CD14-positive monocyte (primary cell): ENCODE measurements at places on chromosomes 7 and 10.

GRCh38 chr7:148556892-148557291 is 33.7 kb upstream of the C7orf33 start:
- DNase-seq: no peak

- DNase-seq: no peak
Measured at GRCh38 chr7:28440055-28440601, 27.8 kb downstream of the CREB5 start.

DNA sequence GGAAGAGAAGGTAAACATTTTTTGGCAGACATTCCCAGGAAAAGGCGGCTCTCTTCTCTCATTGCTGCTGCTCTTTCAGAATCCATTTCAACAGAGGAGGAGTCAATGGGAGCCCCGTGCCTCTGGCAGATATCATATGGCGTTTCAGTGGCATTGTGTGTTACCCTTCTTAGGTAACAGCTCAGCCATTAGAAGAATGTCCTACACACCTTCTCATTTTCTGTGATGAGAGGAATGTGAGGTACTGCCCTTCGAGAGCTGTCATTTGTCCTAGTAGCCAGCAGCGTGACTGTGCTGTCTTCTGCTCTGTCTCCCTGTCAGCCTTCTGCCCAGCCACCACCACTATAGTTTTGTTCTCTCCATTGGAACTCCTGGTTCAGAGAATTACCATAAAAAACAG is 102.4 kb downstream of the EGFR start:
- no peak for DNase-seq

- DNase-seq: no peak
Measured at GRCh38 chr7:6020371-6021286, 10.5 kb upstream of the ANKRD61 start.

- peak; percentile 48 for DNase-seq
Measured at GRCh38 chr10:72088889-72089575, 681 bp upstream of the SPOCK2 start.

DNA sequence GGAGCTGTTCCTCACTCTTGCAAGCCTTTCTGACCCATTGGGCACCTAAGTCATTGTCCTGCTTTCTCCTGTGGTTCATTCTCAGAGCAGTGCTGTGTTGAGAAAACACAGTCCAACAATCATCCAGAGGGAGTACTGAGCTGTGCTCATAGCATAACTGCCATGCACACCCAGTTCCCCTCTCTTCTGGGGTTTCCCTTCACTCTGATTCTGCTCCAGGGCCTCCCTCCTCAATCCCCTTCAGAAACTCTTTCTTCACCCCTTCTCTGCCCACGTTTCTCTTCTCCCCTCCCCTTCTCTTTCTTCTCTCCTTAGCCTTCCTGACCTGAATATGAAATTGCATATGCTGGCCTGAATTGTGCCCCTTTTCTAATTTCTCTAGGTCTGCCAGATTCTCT is 155.8 kb downstream of the AOAH start:
- DNase-seq: no peak

DNA sequence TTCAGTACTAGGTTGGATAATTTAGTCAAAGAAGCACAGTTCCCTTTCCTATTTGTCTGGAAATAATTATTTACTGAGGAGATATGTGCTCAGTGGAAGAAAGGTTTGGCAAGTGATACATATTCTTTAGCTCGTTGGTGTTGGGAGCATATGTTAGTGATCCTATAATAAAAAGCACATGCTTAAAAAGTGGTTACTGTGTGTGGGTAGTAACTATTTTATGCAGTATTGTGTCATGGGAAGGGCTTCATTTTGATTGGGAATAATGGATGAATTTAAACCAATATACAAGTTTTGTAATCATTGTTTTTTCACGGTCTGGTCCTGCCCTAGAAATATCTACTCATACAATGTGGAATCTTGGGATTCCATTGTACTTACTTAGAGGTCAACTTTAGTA is 188.7 kb upstream of the PPP1R3A start:
- no peak for DNase-seq

- no peak for DNase-seq
Measured at GRCh38 chr10:37436357-37436756, 311.0 kb downstream of the ANKRD30A start.

- DNase-seq: no peak
Measured at GRCh38 chr10:3538656-3539531, 246.1 kb downstream of the KLF6 start.

- DNase-seq: no peak
Measured at GRCh38 chr10:122404576-122404975, 30.1 kb downstream of the PLEKHA1 start.

GRCh38 chr10:22774102-22774501 is 59.7 kb upstream of the PIP4K2A start:
- no peak for DNase-seq

- peak; percentile 65 for DNase-seq
Measured at GRCh38 chr7:135150072-135150782, 2.4 kb downstream of the TMEM140 start.

DNA sequence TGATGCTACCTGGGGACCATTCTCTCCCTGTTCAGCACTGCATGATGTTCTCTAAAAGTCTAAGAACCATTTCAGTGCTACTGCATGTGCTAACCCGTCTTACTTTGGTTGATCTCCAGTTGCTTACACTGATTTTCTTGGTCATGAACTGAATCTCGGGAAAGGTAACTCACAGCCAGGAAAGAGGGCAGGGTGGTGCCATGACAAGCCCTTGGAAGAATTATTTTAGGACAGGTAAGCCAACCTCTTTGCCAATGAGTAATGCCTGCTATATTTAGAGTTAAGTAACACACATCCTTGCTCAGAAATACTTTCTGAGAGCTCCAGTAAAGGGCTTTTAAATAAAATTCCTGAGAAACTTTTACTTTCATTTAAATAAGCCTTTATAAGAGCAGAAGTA is 126.7 kb downstream of the ARL4A start:
- no peak for DNase-seq

DNA sequence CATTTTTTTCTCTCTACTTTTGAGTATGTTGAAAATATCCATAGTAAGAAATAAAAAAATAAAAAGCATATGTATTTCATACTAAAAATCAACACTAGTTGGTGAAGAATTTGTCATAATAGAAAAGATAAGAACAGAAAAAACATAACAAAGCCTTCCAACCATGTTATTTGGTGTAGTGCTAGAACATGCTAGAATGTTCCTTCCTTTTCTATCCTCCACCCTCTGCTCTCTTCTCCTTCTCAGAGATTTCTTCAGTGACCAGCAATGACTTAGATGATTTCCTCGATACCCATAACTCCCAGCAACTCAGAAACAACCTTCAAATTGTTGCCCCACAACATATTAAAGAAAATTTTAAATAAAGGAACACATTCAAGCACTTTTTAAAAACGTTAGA is 2.6 kb downstream of the ZC3HAV1 start:
- no peak for DNase-seq

DNA sequence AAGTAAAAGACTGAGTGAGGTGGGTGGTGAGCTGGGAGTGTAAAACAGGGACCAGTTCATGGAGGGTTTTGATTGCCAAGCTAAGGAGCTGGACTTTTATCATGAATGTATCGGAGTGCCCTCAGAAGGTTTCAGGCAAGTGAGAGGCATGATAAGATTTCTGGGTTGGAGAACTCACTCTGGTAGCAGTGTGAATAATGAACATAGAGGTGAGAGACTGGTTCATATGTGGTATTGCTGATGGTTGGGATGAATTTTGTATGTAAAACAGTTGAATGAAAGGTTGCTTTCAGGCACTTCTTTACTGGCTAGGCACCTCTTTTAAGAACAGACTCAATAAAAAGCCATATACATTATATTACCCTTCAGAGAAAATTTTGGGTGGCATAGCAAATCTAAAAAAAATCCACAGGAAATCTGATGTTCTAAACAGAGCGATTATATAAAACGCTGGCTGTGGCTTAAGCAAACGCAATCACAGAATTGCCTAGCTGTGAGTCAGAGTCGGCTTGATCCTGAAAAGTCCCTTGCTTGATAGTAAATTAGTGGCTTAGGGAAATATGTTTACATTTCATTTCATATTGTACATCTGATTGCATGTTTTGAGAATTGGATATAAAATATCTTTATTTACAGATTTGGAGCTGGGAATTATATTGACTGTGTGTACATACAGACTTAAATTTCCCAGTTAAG is 92.9 kb upstream of the HDAC9 start:
- peak; percentile 48 for DNase-seq

GRCh38 chr7:18202315-18203045 is 174.8 kb upstream of the PRPS1L1 start:
- no peak for DNase-seq

GRCh38 chr7:120171406-120171805 is 101.6 kb upstream of the KCND2 start:
- no peak for DNase-seq

DNA sequence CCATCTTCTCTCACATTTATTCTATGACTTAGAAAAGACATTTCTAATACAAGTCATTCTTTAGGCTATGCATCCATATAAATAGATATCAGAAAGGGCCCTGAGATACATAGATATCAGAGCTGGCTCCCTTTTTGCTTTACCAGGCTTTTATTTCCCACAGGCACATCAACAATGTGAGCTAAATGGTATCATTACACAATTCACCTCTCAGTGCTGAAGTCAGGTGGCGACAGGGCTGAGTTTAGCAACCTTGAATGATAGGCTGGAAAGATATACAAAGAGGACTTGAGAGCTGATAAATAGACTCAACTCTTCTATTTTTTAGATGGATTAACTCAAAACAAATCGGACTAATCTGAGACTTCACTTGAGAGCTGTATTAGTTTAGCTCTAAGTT is 189.2 kb upstream of the COL1A2 start:
- DNase-seq: no peak

DNA sequence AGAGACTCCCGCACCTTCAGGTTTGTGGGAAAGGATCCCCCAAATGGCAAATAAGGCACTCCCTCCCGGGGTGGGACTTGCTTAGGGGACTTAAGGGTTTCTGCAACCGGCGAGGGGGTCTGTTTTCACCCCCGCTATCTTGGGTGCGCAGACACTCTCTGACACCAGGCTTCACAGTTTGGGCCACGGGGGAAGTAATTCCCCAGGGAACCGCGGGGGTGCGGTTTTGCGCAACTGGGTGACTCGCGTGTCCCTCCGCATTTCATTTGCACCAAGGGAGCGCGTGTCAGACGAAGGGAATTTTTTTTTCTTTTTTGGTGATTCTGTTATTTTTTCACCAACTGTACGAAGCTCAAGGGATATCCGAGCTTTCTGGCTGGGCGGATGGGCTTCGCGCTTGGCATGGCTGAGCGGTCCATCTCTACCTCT is 1.7 kb downstream of the GRM8 start:
- DNase-seq: no peak

- DNase-seq: peak; percentile 33
Measured at GRCh38 chr7:18222636-18223035, 195.0 kb upstream of the PRPS1L1 start.

- no peak for DNase-seq
Measured at GRCh38 chr7:135232087-135232486, 1.6 kb upstream of the STRA8 start.

GRCh38 chr7:46764100-46764936 is 817.6 kb downstream of the TNS3 start:
- no peak for DNase-seq

DNA sequence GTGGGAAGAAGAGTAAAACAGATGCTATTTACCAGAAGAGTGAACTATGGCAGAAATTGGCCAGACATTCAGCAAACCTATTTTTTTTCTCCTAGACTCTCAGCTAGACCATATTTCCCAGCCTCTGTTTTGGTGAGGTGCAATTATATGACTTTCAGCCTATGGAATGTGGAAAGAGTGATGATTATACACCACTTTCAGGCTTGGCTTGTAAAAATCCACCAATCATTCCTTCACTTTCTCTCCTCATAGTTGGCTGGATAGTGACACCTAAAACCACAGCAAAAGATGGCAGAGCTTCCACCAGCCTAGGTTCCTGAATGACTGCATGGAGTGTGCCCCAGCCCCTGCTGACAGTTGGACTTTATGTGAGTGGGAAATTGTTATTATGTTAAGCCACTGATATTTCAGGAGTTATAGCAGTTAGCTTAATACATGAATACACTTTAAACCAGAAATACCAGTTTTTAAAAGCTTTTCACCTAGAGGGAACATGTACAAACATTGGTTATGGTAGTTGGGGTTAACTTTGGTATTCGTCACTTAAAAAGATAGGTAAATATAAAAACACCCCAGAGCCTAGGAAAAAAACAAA is 19.1 kb upstream of the TNKS2 start:
- DNase-seq: no peak

- DNase-seq: no peak
Measured at GRCh38 chr10:11036424-11037011, 18.8 kb downstream of the CELF2 start.

GRCh38 chr10:102610441-102610887 is 33.8 kb upstream of the TRIM8 start:
- no peak for DNase-seq

- DNase-seq: no peak
Measured at GRCh38 chr7:89761173-89761572, 393.1 kb upstream of the STEAP1 start.

DNA sequence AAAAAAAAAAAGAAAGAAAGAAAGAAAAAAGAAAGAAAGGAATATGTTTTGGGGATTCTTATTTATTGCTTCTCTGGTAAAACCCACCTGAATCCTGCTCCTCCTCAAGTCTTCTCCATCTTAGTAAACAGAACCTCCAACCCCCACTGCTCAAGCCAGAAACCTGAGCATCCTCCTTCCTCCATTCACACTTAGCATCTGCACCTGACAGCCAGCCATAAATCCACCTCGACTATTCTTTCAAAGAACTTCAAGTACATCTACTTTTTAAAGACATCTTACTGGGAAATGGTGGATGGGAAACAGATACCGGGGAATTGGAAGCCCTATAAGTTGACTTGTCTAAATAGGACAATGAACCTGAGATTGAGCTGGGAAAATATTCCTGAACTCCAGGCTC is 519.9 kb upstream of the DPP6 start:
- DNase-seq: no peak

DNA sequence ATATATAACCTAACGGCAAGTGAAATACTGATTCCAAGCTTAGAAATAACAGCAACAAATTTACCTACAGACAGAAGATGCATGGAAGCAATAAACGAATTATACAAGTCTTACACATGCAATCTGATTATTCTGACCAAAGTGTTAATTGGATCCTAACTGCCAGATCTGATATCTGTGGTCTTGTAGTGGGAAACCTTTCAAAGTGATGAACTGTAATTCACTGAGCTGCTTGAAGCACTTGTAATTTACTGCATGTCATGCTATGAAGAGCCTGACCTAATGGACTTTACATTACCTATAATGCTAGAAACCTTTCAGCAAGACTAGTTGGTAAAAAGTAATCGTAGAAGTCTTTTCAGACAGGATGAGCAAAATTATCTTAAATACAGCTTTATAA is 205.6 kb downstream of the FOXP2 start:
- DNase-seq: no peak
